ENCODE measurements at places on chromosomes 5 and 9.

- no peak for DNase-seq
Observed at GRCh38 chr5:78699552-78700153, 51.1 kb upstream of the LHFPL2 start.

- DNase-seq: no peak
Observed at GRCh38 chr9:98391406-98391805, 136.0 kb upstream of the TBC1D2 start.

DNA sequence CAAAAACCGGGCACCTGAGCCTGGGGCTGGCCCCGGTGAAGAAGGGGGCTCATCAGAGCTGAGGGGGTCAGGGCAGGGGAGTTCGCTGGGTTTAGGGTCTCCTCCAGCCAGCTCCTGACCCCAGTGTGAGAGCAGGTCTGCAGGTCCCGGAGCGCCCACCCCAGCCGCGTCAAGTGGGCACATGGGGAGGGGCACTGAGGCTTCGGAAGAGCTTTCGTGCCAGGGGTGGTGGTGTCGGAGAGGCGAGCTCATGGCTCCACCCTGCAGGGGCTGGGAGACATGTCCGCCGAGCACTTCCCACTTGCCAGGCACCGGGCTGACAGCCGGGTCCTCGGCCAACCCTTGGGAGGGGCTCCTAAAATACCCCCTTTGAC, 13.2 kb downstream of the VAV2 start:
- no peak for DNase-seq

- no peak for DNase-seq
Observed at GRCh38 chr9:127051881-127052595, 70.4 kb downstream of the ANGPTL2 start.

DNA sequence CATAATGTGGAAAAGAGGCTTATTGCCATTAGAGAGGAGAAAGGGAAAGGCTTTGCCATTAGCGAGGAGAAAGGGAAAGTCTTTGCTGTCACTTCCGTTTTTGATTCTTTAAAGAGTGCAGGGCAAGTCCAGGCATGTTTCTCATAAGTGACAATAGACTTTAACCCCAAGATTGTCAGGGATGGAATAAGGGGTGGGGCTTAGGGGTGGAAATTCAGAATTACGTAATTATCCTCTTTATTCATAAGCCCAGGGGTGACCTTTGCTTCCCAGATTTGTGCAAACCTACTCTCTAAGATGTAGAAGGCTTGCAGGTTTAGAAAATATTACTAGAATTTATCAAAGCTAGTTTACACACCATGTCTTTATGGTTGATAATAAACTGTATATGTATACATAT, 2.3 kb upstream of the PLK2 start:
- DNase-seq: no peak
